ENCODE measurements at places on chromosomes 4 and X. TPM values are rescaled to one million over a fixed set of nuclear protein-coding genes. Genes with fewer than 3 reads are reported as not detected.

Gene FREM3
- not detected for total RNA-seq

Gene FGFBP2
- not detected for total RNA-seq

Gene ADH1A
- not detected for total RNA-seq

Gene C4orf51
- total RNA-seq = 17.9 TPM

Gene GPC3
- total RNA-seq = 81.0 TPM

Gene CT45A5
- 0.18 TPM for total RNA-seq

Gene NDUFB11
- 106 TPM for total RNA-seq

Gene SPANXA1
- not detected for total RNA-seq

Gene SPANXA2
- total RNA-seq = not detected

Gene PCDH19
- 2.4 TPM for total RNA-seq

Gene ARHGAP6
- total RNA-seq = 2.0 TPM

Gene CYSLTR1
- not detected for total RNA-seq

Gene SH3D19
- 24.8 TPM for total RNA-seq

Gene MAGEB1
- total RNA-seq = 0.30 TPM

Gene ANXA3
- total RNA-seq = 37.9 TPM

Gene S100P
- total RNA-seq = not detected

Gene FATE1
- not detected for total RNA-seq

Gene KLHL34
- not detected for total RNA-seq

Gene STAP1
- total RNA-seq = not detected

Gene SPATA4
- not detected for total RNA-seq

Gene PDE6B
- total RNA-seq = 12.7 TPM

Gene DCAF12L1
- 4.4 TPM for total RNA-seq

Gene NSUN7
- total RNA-seq = 26.5 TPM

Gene GRIA2
- not detected for total RNA-seq

Gene LGI2
- total RNA-seq = 3.1 TPM

Gene KCND1
- total RNA-seq = 1.00 TPM

Gene SLC39A8
- 33.6 TPM for total RNA-seq

Gene TENM3
- total RNA-seq = 83.5 TPM

Gene FAM241A
- total RNA-seq = 0.21 TPM
